ENCODE measurements at places on chromosomes 11 and 22.

GRCh38 chr22:39225591-39225990 lies 19.2 kb downstream of the PDGFB start:
- peak; percentile 20 for DNase-seq

DNA sequence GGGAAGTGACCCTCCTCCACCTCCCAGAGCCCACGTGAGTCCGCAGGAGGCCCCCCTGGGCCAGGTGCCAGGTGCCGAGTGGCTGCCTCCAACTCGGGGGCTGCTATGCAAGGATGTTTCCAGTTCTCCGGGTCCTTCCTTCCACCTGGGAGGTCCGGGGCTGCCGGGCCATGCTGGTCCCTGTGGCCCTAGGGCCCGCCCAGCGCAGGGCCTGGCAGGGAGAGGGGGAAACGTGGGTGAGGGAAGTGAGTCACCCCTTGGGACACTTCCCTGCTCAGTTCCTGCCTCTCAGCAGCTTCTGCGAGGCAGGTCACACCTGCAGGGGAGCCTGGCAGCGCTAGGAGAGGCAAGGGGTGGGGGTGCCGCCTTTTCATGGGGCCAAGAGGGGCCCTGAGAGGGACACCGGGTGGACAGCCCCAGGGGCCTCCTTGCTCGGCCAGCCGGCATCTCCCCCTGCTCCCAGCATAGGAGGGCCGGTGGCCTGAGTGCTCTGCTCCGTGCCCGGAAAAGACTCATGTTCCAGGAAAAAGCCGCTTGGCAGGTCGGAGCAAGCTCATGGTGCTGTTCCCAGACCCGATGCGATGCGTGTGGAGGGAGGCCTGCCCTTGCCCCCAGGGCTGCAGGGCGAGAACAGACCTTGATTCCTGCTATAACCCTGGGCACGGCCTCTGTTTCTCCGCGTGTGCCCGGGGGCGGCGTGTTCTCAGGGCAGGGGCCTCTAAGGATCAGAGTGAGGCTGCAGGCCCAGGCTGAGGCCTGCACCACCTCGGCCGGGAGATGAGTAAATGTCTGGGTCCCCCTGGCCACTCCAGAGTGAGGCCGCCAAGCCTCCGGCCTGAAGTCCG lies 30.3 kb upstream of the WNT7B start:
- DNase-seq: peak; percentile 73

DNA sequence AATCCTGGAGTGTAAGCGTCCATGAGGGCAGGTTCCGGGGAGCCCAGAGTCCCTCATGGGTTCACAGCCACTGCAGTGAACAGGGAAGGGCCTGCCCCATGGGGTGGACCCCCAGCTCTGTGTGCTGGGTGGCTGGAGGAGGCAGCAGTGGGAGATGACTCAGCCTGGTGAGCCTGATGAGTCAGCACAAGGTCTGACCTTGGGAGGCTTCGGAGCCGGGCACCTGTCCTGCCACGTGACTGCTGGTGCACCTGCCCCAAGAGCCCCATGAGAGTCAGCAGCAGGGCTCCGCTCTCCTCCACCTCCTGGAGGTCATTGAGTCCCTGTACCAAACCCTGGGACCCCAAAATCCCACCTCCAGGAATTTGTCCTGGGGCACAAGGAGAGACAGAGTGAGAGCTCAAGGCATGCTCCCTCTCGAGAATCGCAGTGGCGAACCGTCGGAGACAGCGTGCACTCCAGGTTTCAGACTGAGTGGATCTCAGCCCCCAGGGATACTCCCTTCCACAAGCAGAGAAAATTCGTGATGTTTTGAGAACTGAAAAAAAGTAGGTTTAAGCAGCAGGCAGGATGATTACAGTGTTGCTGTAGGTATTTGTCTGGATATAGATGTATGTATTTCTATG lies 1221.7 kb downstream of the BRD1 start:
- DNase-seq: no peak

- peak; percentile 96 for DNase-seq
Observed at GRCh38 chr11:65298131-65298535, 16.5 kb upstream of the CDC42EP2 start.

DNA sequence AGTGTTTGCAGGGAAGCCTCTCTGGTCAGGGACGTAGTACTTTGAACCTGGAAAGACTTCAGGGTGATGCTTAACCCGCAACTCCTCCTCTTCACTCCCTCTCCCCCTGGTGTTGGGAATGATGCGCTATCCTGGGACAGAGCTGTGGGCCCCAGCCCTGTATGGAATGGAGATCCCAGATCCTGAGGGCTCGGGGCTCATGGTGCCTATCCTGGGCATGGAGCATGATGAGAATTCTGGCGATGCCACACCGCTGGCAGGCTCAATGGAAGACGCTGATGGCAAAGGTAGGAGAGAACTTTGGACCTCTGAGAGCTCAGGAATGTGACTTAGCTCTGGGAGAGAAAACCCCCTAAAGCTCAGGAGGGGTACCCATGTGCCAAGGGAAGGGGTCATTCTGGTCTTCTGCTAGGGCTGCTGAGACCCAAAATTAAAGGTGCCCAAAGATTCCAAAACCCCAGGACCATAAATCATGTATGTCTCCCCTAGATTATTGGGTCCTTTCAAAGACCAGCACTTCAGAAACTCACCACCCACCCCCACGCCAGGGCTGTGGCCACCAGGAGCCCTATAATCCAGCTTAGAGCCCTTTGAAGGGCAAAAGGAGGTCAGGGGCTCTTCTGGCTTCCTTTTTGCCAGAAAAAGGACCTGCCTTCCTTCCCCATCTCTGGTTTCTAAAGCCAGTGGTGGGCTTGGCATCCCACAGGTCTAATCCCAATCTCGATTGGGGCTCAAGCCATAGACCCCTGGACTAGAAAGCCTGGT lies 52.5 kb downstream of the BTG4 start:
- DNase-seq: no peak

GRCh38 chr11:25052844-25053243 lies 556.0 kb downstream of the LUZP2 start:
- no peak for DNase-seq

GRCh38 chr22:27752141-27752540 lies 49.4 kb downstream of the MN1 start:
- no peak for DNase-seq

DNA sequence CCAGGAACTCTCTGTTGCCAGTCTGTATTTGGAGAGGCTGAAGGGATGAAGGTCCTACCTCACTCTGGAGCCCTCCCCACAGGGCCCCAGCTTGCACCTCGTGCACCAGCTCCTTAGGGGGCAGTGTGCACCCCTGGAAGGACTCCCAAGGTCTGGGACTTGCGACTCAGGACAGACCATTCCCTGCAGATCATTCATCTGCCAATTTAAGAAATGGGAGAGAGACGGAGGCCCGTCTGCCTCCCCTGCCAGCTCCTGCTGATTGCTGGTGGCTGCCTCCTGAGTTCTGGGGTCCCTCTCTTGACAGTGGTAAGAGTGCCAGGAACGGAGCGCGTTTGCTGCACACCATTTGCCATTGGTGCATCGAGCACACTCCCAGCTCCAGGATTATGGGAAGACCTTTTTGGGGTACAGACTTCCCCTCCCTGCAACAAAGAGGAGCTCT lies 27.4 kb upstream of the MALAT1 start:
- DNase-seq: peak; percentile 94

GRCh38 chr11:66541892-66542291 lies 4.0 kb downstream of the ZDHHC24 start:
- DNase-seq: no peak

DNA sequence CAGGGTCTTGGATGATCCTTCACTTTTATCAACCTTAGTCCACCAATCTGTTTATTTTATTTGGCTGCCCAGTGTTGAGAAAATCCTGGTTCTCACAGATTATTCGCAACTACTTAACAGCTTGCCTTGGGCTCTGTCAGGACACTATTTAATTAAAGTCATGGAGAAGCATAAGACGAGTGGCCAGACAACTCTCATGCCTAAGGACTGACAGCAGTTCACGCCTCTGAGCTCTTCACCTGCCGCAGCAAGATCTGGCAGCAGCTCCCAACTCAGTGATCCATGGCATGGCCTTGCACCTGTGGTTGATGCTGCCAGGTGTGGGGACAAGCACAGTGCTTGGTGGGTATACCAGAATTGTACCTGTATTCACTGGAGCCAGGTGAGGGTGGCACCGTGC lies 37.8 kb downstream of the HIRA start:
- no peak for DNase-seq

DNA sequence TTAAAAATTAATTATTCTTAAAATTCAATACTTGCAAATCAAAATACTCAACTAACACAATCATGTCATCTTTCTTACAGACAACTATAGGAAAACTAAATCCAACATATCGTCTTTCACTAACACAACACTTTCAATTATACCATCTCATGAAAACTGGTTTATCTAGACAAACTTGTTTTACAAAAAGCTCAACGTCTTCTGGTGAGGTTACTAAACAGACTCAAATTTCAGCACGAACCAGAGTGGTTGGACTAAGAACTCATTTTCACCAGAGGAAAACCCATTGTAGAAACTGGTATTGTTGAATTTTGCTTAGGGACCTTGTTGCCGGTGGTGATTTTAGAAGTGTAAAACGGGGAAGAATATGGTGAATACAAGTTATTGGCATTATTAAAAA lies 52.2 kb downstream of the NUP98 start:
- no peak for DNase-seq

GRCh38 chr11:93858121-93858775 lies 7.8 kb upstream of the VSTM5 start:
- no peak for DNase-seq

GRCh38 chr22:23673826-23674690 lies 16.8 kb upstream of the RGL4 start:
- DNase-seq: no peak

- no peak for DNase-seq
Observed at GRCh38 chr11:3167143-3168119, 2.3 kb upstream of the OSBPL5 start.

GRCh38 chr11:42410251-42410955 lies 901.4 kb upstream of the API5 start:
- no peak for DNase-seq

- no peak for DNase-seq
Observed at GRCh38 chr11:128749974-128750373, 56.1 kb downstream of the FLI1 start.

GRCh38 chr11:113577356-113578032 lies 102.3 kb upstream of the DRD2 start:
- DNase-seq: no peak

DNA sequence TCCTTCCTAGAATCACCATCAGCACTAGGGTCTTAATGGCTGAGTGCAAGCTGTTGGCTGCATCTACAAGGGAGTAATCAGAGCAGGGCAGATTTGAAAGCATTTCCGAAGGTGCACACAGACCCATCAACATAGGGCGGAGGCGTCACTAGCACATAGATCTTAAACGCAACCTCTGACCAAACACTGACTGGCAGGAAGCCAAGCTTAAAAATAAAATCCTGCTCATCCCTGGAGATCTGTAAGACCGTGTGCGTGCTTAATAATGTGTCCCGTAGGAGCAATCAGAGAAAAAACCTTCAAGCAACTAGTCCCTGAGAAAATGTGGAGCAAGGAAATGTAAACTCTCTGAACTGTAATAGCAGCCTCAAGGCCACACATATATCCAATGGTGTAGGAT lies 470.5 kb downstream of the ETS1 start:
- DNase-seq: no peak

All from heart left ventricle (tissue), 16 donors.